Endothelial cell (in vitro differentiated cells): ENCODE measurements at places on chromosomes 7 and 10. TPM values are rescaled to one million over a fixed set of nuclear protein-coding genes. Genes with fewer than 3 reads are reported as not detected.
A peak's percentile ranks its signal among the peaks of the same experiment; 100 is the strongest.

DNA sequence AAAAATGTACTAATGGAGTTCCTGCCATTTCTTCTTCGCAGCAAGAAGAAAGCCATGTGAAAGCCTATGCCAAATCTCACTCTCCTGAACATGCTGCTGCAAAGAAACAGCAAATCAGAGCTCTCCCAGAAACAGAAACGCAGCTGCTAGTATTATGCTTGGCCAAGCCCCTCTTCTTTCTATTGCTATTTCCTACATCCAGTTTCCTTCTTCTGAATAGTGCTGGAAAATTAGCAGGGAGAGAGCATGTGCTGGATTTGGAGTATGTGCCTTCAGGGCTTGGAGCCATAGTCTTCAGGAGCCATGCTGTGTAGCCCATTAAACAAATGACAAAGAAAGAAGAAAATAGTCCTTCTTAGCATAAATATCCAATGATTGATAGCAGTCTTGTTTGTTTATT, 852.0 kb upstream of the PHF14 start:
- no peaks in the 10 kb centered on the region for H3K27me3 ChIP-seq
- no peak overlapping the region for H3K27ac ChIP-seq
- DNase-seq: no peak

DNA sequence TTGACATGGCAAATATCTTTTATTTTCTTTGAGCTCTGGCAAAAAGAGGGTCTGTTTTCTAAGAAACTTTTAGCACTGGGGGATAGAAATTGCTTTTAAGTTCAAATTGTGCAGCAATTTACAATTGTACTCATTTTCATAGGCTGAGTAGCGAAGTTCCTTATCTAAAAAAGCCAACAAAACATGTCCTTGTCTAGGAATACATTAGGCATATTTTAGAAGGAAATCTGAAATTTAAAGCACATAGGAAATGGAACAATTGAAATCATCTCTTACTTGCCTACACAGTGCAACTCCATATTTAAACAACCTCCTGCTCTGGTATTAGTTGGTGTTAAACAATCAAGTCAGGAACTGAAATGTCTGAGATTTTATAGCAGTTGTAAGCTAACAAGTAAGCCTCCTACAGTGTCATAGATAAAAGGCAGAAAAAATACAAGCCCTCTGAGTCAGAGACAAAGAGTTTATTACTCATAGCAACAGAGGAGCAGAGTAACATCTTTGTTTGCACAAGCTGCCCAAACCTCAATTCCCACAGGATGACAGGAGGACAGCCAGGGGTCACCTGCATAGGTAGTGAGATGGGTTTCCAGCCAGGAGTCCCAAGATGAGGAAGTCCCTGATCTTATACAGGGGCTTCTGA, 280.2 kb upstream of the HGF start:
- no peak overlapping the region for H3K4me3 ChIP-seq
- H3K4me1 ChIP-seq: no peaks in the 10 kb centered on the region
- H3K27me3 ChIP-seq: no peaks in the 10 kb centered on the region
- no peak overlapping the region for H3K27ac ChIP-seq
- H3K36me3 ChIP-seq: no peaks in the 10 kb centered on the region
- DNase-seq: no peak

MMD2 gene
- not detected for total RNA-seq

GRCh38 chr10:123607386-123607785, 58.8 kb upstream of the GPR26 start:
- H3K36me3 ChIP-seq: no peaks in the 10 kb centered on the region
- no peak for DNase-seq
- no peaks in the 10 kb centered on the region for H3K4me1 ChIP-seq
- H3K27ac ChIP-seq: no peak overlapping the region
- no peaks in the 10 kb centered on the region for H3K27me3 ChIP-seq
- no peak overlapping the region for H3K4me3 ChIP-seq

DNA sequence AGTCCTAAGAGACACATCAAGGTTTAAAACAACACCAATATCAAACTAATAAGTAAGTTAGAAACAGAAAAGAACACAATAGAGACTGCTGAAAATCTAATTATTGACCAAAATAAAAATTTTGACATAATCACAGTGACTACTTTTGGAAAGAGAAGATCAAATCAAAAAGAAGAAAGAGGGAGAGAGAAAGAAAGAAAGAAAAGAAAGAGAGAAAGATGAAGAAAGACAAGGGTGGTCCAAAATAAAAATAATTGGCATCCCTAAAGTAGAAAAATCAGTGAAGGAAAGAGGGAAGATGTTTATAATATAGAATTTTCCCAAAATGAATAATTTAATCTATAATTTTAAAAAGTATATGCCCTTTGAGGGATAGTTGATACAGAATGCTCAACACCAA, 118.8 kb upstream of the VIPR2 start:
- no peaks in the 10 kb centered on the region for H3K4me1 ChIP-seq
- no peak for DNase-seq

TRRAP gene
- 53.5 TPM for total RNA-seq

LYZL2 gene
- total RNA-seq: not detected

DNA sequence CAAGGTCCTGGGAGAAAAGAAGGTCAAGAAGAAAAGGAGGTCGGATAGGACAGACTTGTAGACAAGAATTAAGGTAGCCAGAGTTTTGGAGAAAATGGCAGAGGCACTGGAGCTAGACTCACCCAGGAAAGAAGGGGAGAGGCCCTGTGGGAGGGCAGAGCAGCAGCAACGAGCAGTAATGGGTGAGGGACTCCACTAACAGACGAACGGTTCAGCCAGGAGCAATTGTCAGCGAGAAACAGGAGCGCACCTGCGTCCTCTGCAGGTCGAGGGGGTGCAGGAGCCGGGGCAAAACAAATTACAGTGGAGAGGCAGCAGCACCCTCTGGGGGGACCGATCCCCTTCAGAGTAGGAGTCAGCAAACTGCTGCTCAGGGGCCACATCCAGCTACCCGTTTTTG, 18.5 kb upstream of the IGFBP3 start:
- no peak for DNase-seq
- no peaks in the 10 kb centered on the region for H3K4me1 ChIP-seq
- peak overlapping the region; percentile 24 for H3K4me3 ChIP-seq
- H3K36me3 ChIP-seq: peaks cover 3% of the 10 kb centered on the region
- peaks cover 5% of the 10 kb centered on the region for H3K27me3 ChIP-seq

MIOS gene
- 22.3 TPM for total RNA-seq

GPR26 gene
- total RNA-seq: 0.05 TPM

FGFR2 gene
- 15.3 TPM for total RNA-seq

GRCh38 chr7:143406002-143406357, 2.7 kb downstream of the EPHA1 start:
- H3K4me1 ChIP-seq: peaks cover 32% of the 10 kb centered on the region
- no peak overlapping the region for H3K27ac ChIP-seq
- H3K36me3 ChIP-seq: peaks cover 2% of the 10 kb centered on the region
- H3K27me3 ChIP-seq: peaks cover 6% of the 10 kb centered on the region
- DNase-seq: no peak

DNA sequence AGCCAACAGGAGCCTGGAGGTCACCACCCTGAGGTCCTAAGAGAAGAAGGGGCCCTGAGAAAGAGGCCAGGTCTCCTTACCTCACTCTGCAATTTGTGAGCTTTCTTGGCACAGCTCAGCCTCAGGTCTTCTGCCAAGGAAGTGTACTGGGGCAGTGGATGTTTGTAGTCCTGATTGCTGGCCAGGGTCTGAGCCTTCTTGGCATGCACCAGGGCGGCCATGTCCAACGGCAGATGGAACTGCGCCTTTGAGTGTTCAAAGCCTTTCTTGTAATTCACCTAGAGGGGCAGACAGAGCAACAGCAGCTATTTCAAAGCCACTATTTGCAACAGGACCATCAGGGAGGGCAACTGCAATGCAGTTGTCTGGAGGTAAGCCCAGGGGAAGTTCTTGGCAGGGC, 51.7 kb downstream of the NRAP start:
- no peak overlapping the region for H3K27ac ChIP-seq
- no peak for DNase-seq
- H3K4me1 ChIP-seq: peaks cover 6% of the 10 kb centered on the region
- H3K27me3 ChIP-seq: peaks cover 3% of the 10 kb centered on the region

DNA sequence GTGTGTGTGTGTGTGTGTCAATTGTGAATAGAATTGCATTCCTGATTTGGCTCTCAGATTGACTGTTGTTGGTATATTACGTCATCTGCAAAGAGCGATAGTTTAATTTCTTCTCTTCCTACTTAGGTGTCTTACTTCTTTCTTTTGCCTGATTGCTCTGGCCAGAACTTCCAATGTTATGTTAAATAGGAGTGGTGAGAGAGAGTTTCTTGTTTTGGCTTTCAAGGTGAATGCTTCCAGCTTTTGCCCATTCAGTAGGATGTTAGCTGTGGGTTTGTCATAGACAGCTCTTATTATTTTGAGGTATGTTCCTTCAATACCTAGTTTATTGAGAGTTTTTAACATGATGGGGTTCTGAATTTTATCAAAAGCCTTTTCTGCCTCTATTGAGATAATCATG, 34.2 kb upstream of the PRSS37 start:
- no peak overlapping the region for H3K27ac ChIP-seq
- H3K4me1 ChIP-seq: no peaks in the 10 kb centered on the region
- H3K4me3 ChIP-seq: no peak overlapping the region

DNA sequence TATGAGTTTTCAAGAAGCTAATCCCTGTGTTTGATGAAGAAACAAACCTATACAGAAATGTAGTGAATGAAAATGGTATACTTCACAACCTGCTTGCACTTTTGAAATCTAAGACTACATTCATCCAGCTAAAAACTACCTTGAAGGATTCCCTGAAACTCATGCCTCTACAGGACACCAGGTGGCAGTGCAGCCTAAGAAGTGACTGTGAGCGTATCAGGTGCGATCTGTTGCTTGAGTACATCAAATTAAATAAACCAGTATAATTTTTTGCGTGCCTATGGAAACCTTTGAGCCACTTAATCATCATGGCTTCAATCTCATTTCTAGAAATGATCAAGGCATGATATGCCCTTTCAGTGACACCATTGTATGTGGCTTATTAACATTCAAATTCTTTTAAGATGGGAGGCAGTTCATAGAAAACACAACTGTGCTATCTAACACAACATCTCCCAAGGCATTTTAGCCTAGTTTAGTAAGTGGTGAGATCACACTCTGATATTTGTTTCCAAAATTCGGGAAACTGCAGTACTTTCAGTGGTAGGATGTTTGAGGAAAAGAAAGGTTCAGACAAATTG, 57.4 kb downstream of the PPP1R17 start:
- H3K27me3 ChIP-seq: no peaks in the 10 kb centered on the region
- no peaks in the 10 kb centered on the region for H3K36me3 ChIP-seq
- H3K4me3 ChIP-seq: no peak overlapping the region
- no peaks in the 10 kb centered on the region for H3K4me1 ChIP-seq
- peak; percentile 72 for DNase-seq
- H3K27ac ChIP-seq: no peak overlapping the region

DNA sequence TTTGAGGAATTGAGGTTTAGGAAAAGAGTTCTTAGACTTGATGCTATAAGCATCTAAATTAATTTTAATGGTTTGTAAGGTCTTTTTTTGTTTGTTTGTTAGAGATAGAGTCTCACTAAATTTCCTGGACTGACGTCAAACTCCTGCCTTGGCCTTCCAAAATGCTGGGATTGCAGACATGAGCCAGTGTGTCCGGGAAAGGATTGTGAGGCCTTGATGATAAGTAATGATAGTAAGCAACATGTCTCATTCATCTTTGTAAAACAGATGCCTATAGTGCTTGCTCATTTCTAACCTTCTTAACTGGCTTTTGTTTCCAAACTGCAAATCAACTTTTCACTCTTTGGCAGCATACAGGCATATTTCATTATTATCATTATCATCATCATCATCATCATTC, 176.0 kb upstream of the KCND2 start:
- peaks cover 1% of the 10 kb centered on the region for H3K27me3 ChIP-seq
- no peak overlapping the region for H3K27ac ChIP-seq
- H3K4me1 ChIP-seq: peaks cover 3% of the 10 kb centered on the region
- no peak overlapping the region for H3K4me3 ChIP-seq

DNA sequence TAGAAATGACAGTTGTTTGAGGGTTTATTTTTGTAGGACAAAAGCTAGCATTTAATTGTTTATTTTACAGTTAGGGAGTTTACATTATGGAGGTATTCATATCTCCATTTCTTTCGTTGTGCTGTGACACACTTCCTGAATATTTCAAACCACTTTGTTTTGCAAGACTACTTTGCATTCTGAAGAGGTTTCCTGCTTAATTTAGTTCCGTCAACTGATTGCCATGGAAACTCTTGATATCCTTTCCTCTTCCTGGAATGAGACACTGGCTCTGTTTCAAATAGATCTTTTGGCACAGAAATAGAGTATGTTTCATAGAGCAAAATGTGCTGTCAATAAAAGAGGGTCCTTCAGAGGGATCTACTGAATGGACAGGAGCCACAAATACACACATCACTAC, 159.5 kb upstream of the AGR3 start:
- DNase-seq: no peak
- peak overlapping the region; percentile 16 for H3K4me3 ChIP-seq
- H3K4me1 ChIP-seq: peaks cover 27% of the 10 kb centered on the region
- no peaks in the 10 kb centered on the region for H3K36me3 ChIP-seq

- peak overlapping the region; percentile 99 for H3K4me3 ChIP-seq
- no peak for DNase-seq
- H3K36me3 ChIP-seq: peaks cover 27% of the 10 kb centered on the region
These were observed 2.1 kb upstream of the PBLD start for GRCh38 chr10:68334672-68335467.

- no peaks in the 10 kb centered on the region for H3K4me1 ChIP-seq
- DNase-seq: no peak
- H3K36me3 ChIP-seq: no peaks in the 10 kb centered on the region
- H3K27me3 ChIP-seq: peaks cover 11% of the 10 kb centered on the region
- H3K4me3 ChIP-seq: no peak overlapping the region
- H3K27ac ChIP-seq: no peak overlapping the region
These were observed 57.4 kb upstream of the EBF3 start for GRCh38 chr10:130021383-130021950.

- no peak overlapping the region for H3K4me3 ChIP-seq
- H3K4me1 ChIP-seq: no peaks in the 10 kb centered on the region
- no peak for DNase-seq
- no peaks in the 10 kb centered on the region for H3K36me3 ChIP-seq
These were observed 283.6 kb downstream of the SUGCT start for GRCh38 chr7:40418448-40418847.

PON1 gene
- 1.5 TPM for total RNA-seq
